ENCODE measurements at places on chromosomes 6 and 20. TPM values are rescaled to one million over a fixed set of nuclear protein-coding genes. Genes with fewer than 3 reads are reported as not detected.

The EYS gene
- total RNA-seq, result 0.07 TPM

The SYNDIG1 gene
- not detected for total RNA-seq

The LY6G6D gene
- total RNA-seq, result not detected

The RNF39 gene
- 3.6 TPM for total RNA-seq

The ADA gene
- 17.6 TPM for total RNA-seq

The GMPR gene
- 0.32 TPM for total RNA-seq
